ENCODE measurements at places on chromosomes 3 and 15. TPM values are rescaled to one million over a fixed set of nuclear protein-coding genes. Genes with fewer than 3 reads are reported as not detected.

DNA sequence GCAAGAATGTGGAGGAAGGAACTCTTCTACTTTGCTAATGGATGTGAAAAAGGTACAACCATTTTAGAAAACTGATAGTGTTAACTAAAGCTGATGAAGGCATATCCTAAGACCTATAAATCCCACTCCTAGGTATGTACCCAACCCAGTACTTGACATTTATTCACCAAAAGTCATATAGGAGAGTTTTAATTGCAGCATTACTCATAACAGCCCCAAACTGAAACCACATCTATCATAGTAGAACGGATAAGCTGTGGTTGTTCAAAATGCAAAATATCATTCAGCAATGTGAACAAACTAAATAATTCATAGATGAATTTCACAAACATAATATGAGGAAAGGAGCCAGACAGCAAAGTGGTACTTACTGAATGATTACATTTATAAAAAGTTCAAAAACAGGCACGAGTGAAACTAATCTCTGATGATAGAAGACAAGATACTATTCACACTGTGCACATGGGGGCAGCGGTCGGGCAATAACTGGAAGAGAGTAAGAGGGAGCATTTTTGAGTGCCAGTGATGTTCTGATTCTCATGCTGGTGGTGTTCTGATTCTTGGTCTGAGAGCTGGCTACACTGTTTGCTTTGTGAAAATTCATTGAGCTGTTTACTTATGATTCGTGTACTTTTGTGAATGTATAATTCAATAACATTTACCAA is 34.3 kb downstream of the GOLIM4 start:
- no peak for ATAC-seq

- no peak for ATAC-seq
These were observed 63.1 kb downstream of the STRIT1 start for GRCh38 chr3:155230382-155230781.

DNA sequence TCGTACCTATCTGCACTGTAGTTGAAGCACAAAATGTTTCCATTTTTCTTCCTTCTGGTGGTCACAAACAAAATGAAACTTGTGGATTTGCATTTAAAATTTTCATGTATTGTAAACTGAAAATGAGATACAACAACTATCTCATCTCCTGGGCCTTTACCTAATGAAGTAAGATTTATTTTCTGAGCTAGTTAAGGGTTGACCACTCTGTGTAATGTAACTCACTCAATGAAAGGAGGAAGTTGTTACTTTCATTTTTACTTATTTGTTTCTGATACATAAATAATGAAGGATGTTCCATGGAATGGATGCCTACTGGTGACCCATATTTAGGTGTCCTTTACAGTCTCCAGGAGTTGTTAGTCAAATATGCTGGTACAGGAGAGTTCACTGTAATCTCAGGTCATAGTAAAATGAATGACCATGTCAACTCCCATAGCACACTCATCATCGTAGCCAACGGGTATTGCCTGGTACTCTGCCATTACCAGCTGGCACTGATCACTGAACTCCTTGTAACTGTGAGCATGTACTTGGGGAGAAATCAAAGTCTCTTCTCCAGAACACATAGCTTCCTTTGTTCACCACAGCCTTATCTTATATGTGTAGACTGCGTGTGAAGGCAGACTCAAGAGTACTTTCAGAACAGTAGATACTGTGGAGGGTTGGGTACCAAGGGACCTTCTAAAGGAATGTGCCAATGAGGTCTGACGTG is 474.2 kb upstream of the ROBO2 start:
- ATAC-seq: no peak

GRCh38 chr15:99677540-99678134 is 55.6 kb downstream of the LYSMD4 start:
- ATAC-seq: no peak

- ATAC-seq: no peak
These were observed 135.6 kb downstream of the DUT start for GRCh38 chr15:48466820-48467219.

- no peak for ATAC-seq
These were observed 37.4 kb upstream of the PRICKLE2 start for GRCh38 chr3:64262574-64263114.

GRCh38 chr15:26166429-26166828 is 303.3 kb upstream of the ATP10A start:
- no peak for ATAC-seq

GRCh38 chr15:20271647-20272046 is 270.0 kb downstream of the GOLGA6L6 start:
- no peak for ATAC-seq

DNA sequence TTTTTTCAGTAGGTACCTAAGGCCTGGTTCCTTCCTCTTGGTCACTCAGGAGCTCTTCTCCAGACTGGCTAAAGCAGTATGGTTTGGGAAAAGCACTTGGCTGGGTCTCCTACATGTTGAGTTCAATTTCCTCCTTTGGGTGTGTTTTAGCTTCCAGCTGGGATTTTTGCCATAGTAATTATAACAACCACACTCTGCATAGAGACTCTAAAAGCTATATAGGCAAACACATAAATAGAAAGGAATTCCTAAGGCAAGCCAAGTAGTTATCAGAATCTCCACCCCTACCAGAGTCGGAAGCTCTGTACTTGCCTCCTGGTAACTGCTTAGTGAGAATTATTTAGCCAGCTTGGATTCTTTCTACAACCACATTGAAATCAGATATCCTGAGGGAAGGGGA is 48.6 kb downstream of the FOXL2 start:
- ATAC-seq: peak; percentile 99

GRCh38 chr3:196198771-196199753 is 12.1 kb downstream of the ZDHHC19 start:
- no peak for ATAC-seq

DNA sequence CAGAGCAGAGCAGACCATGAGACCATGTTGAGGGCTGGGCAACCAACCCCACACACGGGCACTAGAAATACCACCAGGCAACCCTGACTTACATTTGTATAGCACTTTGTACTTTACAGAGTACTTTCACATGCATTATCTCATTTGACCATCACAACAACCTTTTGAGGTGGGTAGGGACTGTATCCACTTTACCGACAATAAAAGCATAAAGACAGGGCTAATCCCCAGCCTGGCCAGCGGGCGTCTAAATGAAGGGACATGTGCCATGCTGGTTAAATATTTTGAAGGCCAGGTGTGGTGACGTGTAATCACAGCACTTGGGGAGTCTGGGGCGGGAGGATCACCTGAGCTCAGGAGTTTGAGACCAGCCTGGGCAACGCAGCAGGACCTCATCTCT is 23.6 kb downstream of the RASGRP1 start:
- ATAC-seq: no peak

GRCh38 chr3:35832140-35832571 is 192.8 kb downstream of the ARPP21 start:
- no peak for ATAC-seq

DNA sequence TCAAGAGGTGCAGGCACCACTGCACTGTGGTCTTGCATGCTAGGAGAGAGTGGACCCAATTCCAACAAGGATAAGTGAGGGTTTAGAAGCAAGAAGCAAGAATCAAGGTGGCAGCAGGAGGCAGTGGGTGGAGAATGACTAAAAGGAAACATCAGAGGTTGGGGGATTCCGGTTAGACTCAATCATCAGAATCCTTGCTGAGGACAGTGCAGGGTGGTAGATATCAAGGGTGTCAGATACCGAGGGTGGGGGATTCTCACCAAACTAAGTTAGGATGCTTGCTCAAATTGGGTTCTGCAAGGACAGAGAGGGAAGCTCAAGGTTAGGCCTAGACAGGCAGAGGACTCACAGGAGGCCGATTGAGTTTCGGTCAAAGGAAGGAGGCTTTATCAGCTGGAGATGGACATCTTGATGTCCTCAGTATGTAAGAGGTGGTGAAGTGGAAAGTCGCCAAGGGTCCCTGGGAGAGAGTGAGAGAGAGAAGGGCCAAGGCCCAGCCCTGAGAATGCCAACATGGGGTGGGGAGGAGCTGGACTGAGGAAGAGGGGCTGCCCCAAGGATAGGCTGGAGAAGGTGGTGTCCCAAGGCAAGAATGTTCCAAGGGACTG is 102.2 kb downstream of the ARNT2 start:
- no peak for ATAC-seq

PLA2G4D gene
- total RNA-seq: 0.31 TPM

EPHA3 gene
- total RNA-seq: 2.1 TPM

MKRN2OS gene
- 0.69 TPM for total RNA-seq

Data from motor neuron (in vitro differentiated cells).